ENCODE measurements at places on chromosomes 7 and 10. TPM values are rescaled to one million over a fixed set of nuclear protein-coding genes. Genes with fewer than 3 reads are reported as not detected.

Gene PLEKHS1
- total RNA-seq = not detected

Gene MYPN
- total RNA-seq = 2.3 TPM

Gene AKR1D1
- total RNA-seq = not detected

Gene TBC1D12
- total RNA-seq = 6.3 TPM

Gene ZFAND2A
- 58.9 TPM for total RNA-seq

Gene HOXA6
- 1.9 TPM for total RNA-seq

Data from A549 treated with ZK216348 at 1 μM for 4 hours (cell line).